ENCODE measurements at places on chromosomes 11 and 22.

DNA sequence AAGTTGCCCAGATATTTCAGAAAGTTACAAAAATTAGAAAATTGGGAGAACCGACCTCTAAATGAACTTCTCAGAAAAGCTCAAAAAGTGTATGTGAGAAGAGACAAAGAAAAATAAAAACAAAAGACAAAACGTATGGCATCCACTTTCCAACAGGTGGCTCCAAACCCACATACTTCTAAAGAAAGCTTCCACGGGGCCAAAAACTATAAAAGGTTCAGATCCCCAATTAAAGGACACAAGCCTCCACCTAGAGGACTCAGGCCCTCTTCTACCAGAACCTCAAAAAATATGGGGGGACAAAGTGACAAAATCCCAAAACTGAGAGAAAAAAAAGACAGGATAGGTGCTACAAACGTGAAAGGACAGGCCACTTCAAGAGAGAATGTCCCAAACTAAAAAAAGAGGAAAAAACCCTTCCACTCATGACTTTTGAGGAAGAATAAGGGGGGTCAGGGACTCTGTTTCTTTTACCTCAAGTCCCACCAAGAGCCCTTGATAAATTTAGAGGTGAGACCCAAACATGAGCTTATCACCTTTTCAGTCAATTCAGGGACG lies 8.8 kb downstream of the SCGB2A1 start:
- no peak for DNase-seq

DNA sequence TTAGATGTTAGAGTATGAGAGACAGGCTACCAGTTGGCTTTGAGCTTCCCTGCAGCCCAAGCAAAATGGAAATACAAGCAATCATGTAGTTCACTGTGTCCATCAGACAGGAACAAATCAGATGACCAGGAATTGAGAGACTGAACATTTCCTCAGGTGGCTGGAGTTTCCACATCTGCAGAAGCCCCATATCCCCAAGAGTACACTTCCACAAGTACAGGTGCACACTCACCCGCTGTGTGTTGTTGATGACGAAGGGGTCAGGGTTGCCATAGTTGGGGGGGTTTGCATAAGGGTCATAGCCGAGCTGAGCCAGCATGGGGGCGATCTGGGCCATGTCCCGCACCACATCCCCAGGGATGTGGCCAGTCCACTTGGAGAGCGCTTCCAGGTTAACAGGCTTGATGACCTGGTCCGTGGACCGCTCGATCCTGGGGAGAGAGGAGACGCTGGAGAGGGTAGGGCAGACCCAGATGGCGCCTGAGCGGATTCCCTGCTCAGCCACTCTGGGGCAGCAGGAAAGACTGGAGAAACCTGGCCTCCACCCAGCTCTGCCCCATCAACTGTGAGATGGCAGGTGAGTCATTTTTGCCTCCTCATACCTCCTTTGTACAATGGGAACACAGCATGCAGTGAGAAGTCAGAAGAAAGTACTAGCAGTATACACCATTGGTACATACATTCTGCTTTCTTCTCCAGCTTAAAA lies 23.9 kb upstream of the TFIP11 start:
- DNase-seq = no peak

GRCh38 chr11:69912911-69913451 lies 93.8 kb upstream of the FGF3 start:
- peak; percentile 38 for DNase-seq

GRCh38 chr22:34687116-34687515 lies 378.8 kb upstream of the ISX start:
- DNase-seq = no peak

- no peak for DNase-seq
These were observed 113.3 kb upstream of the FAT3 start for GRCh38 chr11:92111287-92111686.

DNA sequence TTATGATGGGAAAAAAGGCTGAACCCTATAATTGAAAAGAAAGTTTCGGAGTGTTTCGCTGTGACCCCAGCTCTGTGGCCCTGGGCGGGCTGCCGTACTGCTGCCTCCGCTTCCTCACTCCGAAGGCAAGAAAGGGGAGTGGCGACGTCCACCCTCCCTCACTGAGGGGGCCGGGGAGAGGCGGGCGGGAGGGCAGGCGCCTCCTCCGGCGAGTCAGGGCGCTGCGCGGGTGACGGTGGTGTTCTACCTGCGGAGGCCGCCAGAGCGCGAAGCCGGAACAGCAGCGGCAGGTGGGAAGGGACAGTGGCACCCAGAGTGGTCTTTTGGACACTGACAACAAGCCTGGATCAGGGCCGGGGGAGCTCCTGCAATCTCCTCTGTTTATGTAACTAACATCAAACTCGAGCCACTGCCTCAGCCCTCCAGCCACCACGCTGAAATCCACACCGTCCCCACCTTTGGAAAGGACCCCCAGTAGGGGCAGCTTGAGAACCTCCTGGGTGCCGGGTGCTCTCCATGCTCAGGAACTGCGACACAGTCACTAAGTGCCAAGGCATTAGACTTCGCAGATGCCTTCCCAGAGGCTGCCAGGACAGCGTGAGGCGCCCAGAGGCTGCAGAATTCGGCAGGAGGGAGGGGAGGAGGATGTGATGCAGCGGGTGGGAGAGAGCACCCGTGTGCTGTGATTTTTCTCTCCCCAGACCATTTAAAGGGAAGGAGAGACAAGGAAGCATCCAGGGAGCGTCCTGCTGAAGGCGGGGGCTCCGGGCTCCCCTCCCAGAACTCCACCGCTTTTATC lies 25.5 kb downstream of the BID start:
- no peak for DNase-seq

DNA sequence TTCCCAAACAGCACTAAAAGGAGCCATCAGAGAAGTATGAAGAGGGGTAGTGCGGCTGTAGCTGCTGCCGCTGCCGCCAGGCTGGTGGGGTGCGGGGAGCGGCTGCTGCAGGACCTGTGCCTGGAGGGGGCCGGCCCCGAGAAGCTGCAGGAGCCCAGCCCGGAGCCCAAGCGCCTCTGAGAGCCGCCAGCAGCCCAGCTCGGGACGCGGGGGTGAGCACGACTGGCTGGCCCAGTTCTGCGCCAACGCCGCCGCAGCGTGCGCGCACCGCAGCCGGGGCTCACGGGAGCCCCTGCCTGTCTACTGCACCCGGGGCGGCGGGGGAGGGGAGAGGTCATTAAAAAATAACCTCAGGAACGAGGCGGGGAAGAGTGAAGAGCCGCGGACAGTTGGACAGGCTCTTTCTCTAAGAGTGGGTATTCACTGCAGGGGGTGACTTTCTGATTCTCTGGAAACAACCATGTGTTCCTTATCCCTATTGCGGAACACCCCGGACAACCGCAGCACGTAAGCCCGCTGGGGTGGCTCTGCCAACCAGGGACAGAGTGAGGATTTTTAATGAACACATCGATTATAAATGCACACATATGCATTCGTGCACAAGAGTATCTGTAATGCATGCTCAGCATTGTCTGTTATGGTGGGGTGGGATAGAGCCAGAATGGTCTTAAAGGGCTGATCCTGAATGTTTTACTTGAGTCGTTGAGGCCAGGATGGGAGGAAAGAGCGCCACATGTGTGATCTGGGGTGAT lies 453 bp downstream of the GAS2 start:
- DNase-seq = no peak

- no peak for DNase-seq
These were observed 15.5 kb upstream of the ST3GAL4 start for GRCh38 chr11:126339863-126340434.

DNA sequence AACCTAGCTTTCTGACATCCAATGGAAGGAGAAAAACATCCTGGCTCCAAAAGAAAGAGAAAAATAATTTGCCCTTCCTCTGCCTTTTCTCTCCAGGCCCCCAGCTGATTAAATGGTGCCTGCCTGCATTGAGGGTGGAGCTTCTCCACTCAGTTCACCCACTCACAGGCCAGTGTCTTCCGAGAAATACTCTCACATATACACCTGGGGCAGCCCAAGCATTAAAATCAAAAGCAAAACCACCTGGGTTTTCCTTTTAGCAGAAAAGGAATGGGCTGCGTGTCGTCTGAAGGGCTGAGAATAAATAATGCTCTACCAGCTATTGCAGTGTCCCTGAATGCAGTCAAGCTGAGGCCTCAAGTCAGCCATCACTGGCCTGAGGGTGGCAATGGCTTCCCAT lies 1143.8 kb upstream of the TENM4 start:
- no peak for DNase-seq

DNA sequence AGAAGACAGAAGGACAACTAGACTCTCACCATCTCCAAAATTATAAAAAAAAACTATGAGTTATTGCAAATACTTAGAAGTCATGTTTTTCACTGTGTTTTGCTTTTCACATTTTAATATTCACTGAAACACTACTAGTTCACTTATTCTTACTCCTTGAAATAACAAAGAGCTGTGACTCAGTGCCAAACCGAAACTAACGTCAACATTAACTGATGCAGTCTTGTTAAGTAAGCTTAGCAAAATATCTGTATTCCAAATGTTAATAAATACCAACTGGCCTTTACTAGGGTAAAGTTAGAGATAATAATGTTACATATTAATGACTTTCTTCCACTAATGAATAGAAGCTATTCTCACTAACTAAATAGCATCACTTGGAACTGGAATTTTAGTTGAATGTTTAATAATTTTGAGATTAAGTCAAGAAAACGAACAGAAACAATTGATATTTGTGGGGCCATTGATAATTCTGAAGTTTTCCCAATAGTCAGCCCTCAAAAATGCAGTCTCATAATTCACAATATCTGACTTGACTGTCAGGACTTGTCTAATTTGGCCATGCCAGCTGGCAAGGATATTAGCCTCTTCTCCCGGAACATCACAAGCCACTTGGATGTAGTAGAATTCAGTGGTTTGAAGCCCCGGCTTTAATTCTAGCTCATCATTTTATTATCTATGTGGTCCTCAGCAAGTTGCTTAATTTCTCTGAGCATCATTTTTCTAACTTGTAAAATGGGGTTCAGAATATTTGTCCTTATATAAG lies 230.1 kb upstream of the DDI1 start:
- no peak for DNase-seq

GRCh38 chr11:44088377-44088776 lies 7.1 kb upstream of the EXT2 start:
- no peak for DNase-seq

GRCh38 chr11:64181506-64182411 lies 4.2 kb upstream of the STIP1 start:
- DNase-seq = peak; percentile 58

DNA sequence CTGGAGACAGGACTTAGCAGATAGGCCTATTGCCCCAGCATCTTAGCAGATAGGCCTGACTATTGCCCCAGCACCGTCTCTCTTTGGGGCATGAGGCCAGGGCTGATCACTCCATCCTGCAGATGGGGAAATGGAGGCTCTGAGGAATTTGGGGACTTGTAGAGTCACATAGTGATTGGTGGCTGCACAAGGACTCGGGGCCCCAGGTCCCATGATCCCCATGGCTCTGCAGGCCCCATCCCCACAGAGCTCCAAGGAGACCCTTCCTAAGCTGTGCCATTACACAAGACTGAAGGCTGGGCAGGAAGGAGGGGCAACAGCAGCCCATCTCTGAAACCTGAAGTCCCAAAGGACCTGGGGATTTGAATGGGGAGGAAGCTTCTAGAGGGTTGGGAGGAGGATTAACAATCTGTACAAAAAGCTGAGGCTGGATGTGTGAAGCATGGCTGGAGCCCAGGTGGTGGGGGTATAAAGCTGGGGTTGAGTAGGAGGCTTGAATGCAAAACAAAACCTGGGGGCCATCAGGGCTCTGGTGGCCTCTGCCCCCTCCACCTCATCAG lies 1.6 kb downstream of the ARAP1 start:
- DNase-seq = no peak

DNA sequence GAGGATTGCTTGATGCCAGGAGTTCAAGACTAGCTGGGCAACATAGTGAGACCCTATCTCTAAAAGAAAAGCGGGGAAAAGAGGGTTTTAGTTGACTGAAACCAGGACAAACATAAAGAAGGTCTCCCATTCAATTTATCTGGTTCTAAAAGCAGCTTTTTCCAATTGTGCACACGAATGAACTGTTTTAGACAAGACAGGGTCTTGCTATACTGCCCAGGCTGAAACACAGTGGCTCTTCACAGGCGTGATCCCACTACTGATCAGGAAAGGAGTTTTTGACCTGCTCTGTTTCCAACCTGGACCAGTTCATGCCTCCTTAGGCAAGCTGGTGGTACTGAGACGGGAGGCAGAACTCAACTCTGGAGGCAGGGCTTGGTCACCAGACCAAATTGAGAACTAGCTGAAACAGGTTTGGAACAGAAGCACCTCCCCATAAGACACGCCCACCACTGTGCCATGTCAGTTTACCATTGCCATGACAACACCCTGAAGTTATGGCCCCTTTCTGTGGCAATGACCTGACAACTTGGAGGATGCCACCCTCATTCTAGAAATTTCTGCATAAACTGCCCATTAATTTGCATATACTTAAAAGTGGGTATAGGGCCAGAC lies 2.8 kb upstream of the NUCB2 start:
- DNase-seq = peak; percentile 38

DNA sequence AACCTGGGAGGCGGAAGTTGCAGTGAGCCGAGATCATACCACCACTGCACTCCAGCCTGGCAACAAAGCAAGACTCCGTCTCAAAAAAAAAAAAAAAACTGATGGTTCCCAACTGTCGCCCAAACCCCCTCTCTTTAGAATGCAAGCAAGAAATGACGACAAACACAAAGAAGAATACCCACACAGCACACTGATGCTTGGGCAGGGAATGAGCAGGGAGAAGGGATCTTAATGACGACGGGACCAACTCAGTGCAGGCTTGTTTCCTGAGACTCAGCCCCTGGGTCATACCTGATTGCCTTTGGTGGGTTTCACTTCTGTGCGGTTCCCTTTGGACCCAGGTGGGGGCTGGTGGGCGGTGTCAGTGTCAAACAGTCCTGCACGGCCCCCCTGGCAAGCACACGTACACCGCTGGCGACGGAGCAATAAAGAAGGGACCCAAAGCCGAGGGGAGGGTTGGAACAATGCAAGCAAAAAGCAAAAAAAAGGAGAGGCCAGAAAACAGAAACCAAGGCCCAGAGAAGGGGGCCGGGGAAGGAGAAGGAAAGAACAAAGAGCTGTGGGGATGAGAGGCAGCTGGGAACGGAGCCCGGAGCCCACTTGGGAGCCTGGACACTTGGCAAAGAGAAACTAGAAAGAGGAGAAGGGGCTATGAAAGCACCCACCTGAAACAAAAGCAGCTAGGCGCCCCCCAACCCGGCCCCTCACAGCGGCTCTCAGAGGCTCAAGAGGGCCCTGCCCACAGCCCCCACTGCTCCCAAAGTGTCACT lies 99.6 kb downstream of the CELSR1 start:
- no peak for DNase-seq

DNA sequence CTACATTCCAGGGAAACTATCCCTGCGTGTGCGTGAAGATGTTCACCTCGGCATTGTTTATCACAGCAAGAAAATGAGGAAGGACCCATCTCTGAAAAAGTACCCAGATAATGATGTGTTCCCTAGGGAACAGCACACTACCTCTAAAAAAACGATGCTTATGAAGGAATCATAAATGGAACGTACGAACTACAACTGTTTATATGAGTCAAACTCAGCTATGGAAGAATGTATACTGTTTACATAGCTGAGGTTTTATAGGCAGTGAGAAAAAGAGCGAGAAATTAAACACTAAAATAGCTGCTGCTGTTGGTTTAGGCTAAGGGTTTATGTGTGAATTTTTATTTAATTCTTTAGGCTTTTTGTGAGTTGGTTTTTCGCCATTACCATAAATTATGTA lies 48.9 kb downstream of the APOL1 start:
- no peak for DNase-seq

GRCh38 chr11:44978274-44978960 lies 27.7 kb upstream of the TP53I11 start:
- no peak for DNase-seq
